ENCODE measurements at places on chromosomes 5 and 9.

DNA sequence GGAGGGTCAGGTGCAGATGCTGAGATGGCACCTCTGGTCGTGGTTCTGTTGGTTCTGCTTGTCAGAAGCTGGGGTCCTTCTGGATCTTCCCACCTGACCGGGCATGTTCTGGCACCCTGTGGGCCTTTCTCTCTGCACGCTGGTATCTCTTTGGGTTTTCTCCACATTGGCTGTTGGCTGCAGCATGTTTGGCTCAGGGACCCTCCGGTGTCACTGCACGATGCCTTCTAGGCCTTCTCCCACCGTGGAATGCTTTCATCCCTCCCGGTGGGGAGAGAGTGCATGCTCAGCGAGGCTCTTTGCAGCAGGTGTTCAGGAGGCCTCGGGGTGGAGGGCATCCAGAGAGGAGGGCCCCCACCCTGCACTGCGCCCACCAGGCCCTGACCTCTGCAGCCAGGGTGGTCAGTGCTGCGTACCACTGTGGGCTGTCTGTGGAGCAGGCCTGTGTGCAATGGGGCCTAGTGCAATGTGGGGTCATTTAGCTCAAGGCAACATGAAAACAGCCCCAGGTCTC, 119.4 kb downstream of the WNK2 start:
- H3K27ac ChIP-seq = no peak overlapping the region
- no peaks in the 10 kb centered on the region for H3K4me1 ChIP-seq
- H3K27me3 ChIP-seq = no peaks in the 10 kb centered on the region
- H3K36me3 ChIP-seq = no peaks in the 10 kb centered on the region
- H3K4me3 ChIP-seq = no peak overlapping the region

GRCh38 chr5:115069087-115069968, 100.4 kb downstream of the TRIM36 start:
- H3K27me3 ChIP-seq = no peaks in the 10 kb centered on the region
- no peak overlapping the region for H3K27ac ChIP-seq
- DNase-seq = peak; percentile 49
- H3K4me1 ChIP-seq = no peaks in the 10 kb centered on the region
- no peaks in the 10 kb centered on the region for H3K36me3 ChIP-seq
- H3K4me3 ChIP-seq = no peak overlapping the region

GRCh38 chr9:26325444-26325829, 567.2 kb downstream of the CAAP1 start:
- H3K4me1 ChIP-seq = no peaks in the 10 kb centered on the region
- H3K4me3 ChIP-seq = no peak overlapping the region
- DNase-seq = no peak
- no peak overlapping the region for H3K27ac ChIP-seq
- H3K27me3 ChIP-seq = no peaks in the 10 kb centered on the region

DNA sequence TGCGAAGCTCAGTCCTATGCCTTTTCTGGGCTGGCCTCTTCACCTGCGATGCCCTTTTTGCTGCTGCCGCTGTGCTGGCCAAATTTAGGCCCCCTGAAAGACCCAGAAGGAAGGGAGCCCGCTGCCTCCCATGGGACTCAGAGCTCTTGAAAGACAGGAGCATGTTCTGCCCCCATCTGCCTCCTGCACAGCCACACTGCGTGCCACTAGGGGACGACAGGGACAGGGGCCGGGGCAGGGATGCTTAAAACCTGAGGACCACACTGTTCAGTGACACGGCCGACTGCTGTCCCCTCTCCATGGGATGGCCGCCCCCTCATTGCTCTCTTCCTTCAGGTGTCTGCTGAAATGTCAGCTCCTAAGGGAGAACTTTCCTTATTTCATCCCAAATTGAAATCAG, 132.4 kb downstream of the ADAMTS2 start:
- no peak overlapping the region for H3K27ac ChIP-seq
- H3K4me1 ChIP-seq = no peaks in the 10 kb centered on the region
- no peaks in the 10 kb centered on the region for H3K36me3 ChIP-seq
- H3K27me3 ChIP-seq = no peaks in the 10 kb centered on the region
- no peak for DNase-seq
